CD8-positive, alpha-beta T cell (primary cell): ENCODE measurements at places on chromosomes 4 and X.

DNA sequence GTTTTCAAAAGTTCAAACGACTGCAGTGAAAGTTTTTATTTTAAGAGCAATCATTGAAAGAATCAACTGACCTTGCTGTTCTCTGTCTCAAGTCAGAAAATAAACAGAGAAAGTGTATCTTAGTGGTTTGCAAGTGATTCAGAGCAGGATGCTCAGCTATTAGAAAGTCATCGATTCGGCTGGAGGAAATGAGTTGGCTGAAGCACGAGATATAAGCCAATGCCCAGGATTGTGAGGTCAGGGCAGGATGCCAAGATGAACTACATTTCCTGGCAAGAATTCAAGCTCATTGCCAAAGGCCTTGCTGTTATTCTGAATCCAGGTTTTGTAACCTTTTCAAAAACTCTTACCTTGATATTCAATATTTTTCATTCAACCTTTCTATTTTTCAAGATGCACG, 541.4 kb upstream of the BOD1L1 start:
- DNase-seq = no peak

GRCh38 chrX:101677028-101677427, 17.4 kb upstream of the ARMCX2 start:
- no peak for DNase-seq

- no peak for DNase-seq
These were observed 492.1 kb downstream of the INPP4B start for GRCh38 chr4:142354041-142354440.

DNA sequence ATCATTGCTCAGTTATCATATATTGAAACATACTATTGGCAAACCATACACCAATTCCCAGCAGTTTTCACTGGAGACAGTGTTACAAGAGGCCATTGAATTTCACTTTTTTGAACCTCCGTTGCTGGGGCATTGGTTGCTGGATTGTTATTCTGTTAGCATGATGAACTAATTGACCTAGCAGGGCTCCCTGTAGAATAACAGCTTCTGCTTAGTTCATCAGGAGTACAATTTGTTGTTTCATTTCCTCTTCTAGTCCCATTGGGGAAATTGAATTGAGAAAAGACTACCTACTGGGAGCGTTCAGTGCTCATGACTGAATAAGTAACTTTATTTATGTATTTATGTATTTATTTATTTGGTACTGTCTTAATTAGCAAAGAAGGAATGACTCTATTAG, 151.6 kb downstream of the SLIT2 start:
- no peak for DNase-seq

GRCh38 chr4:53858744-53859143, 205.7 kb downstream of the CHIC2 start:
- DNase-seq = no peak

GRCh38 chr4:183773790-183774189, 114.7 kb downstream of the TRAPPC11 start:
- no peak for DNase-seq

GRCh38 chr4:102529977-102530376, 28.8 kb downstream of the NFKB1 start:
- no peak for DNase-seq

DNA sequence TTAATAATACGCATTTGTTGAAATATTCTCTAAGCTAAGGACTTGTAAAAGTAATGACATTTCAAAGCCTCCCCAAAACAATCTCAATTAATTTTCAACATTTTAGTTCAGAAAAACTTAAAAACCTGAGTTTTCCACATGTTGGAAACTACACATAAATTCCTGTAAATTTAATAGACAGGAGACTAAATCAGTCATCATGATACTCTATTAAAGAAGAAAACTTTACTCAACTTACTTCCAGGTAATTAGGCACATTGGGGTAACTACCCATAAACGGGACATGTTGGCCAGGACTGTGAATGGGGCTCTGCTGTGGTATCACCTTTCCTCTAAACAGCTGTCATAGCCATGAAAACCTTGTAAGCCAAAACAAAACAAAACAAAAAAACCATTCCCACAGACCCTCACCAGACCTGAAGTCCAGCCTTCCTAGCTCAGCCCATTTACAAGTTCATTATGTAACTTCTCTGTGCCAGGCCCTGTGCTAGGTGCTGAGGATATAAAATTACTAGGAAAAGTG, 96.4 kb upstream of the SMIM10 start:
- DNase-seq = no peak

GRCh38 chr4:16264798-16265197, 38.5 kb upstream of the TAPT1 start:
- no peak for DNase-seq

DNA sequence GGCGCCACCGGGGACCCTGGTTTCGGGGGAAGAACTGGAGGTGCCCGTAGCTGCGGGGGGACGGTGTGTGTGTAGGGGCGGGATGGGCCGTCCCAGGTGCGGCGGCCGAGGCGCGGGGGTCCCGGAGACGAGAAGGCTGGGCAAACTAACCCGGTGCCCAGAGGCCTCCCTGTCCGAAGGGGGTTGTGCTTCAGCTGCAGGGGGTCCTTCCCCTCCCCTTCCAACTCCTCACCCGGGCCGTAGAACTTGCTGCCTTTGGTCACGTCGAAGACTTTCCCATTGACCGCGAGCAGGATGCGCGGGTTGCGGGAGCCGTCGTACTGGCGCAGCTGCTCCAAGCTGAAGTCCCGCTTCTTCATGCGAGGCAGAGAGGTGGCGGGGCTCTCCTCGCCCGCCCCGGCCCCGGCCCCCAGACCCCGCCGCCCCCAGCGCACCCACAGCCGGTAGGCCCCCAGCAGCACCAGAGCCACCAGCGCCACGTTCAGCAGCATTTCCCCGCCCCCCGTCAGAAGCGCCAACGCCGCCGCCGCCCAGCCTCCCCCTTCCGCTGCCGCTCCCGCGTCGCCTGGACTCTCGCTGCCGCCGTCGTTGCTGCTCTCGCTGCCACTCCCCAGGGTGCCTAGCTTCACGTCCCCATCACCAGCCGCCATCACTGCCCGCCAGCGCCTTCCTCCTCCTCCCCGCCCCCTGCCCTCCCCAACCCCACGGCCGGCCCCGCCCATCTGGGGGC, at the start of gene PGRMC2:
TSS of gene PGRMC2 (minus strand) at position 673 of the 730 bp plus-strand sequence. CDS start at position 650, 23 bp downstream.
- no peak for DNase-seq

- no peak for DNase-seq
These were observed 99.2 kb upstream of the TENM3 start for GRCh38 chr4:182143822-182144625.

DNA sequence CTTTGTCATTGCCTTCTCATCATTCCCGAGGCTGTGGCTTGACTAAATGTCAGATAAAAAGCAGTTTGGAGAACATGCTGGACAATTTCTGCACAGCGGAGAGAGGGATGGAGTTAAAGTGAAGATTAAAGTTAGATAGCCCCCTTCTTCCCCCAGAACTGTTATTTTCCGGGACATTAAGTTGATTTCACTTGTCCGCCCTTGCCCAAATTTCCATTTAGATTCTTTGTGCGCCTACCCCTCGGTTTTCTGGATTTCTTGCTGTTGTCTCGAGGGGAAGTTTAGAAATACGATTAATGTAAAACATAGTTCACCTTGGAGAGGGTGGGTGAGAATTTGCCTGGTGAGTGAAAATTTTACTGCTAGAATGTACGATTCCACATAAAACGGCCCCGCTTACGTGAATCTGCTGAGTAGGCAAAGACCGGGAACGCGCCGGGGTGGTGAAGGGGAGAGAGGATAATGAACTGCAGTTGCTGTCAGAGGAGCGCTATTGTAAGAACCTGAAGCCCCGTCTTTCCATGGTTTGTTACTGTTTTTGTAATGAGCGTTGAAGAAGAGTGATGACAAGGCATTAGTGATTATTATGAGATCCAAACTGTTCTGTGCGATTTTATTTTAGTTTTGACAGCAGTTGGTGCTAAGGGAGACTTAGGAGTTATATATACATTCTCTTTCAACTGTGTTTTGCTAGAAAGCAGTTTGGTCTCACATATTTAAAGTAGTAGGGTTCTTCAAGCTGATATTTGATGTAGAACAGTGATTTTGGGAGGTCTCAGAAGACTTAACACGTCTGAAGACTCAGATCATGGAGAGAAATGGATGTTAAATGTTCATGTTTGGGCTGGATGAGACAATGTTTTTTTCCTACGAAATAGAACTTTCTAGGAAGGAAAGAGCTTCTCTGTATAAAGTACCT, 73.0 kb downstream of the AFF1 start:
- DNase-seq = peak; percentile 19
